COLO829 (cell line): ENCODE measurements at places on chromosomes 2 and 18.

DNA sequence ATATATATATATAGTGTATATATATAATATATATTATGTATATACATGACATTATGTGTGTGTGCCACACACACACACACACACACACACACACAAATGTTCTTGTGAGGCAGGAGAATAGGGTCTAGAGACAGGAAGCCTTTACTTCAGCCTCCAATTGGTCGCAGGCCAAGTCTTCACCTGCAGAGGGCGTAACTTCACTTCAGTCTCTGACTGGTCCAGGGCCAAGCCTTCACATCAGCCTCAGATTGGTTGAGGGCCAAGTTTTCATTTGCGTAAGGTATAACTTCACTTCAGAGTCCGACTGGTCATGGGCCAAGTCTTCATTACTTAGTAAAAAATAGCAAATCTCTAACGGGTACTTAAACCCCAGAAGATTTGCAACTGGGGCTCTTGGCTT lies 13.2 kb upstream of the SS18 start:
- DNase-seq: no peak

- no peak for DNase-seq
Measured at GRCh38 chr2:25090801-25091200, 48.9 kb downstream of the EFR3B start.

DNA sequence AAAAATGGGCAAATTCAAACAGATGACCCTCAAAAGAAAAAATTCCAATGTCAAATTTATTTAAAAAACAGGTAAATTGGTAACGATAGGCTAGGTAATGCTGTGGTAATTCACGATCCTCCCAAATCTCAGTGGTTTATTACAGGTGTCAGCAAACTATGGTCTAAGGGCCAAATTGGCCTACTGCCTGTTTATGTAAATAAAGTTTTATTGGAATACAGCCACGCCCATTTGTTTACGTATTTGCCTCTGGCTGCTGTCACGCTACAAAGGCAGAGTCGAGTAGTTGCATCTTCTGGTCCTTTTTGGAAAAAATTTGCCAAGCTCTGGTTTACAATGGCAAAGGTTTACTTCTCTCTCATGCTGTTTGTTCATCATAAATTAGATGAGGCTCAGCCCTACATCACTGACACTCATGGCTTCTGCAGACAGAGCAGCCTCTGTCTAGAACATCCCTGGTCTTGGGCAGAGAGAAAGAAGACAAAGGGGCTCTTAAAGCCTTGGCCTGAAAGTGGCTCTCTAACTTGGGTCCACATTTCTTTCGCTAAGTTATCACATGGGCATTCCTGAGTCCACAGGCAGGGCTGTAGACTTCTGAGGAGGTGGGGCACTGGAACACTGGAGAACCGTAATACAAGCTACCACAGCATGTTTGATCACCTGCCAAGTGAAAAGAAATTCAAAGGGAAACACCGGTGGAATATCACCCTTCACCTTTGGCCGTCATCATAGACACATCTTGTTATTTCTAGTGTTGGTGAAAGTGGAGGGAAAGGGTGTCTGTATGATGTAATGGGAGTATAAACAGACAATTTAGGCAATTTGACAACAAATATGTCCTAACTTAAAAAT lies 34.8 kb downstream of the SP110 start:
- peak; percentile 26 for DNase-seq

DNA sequence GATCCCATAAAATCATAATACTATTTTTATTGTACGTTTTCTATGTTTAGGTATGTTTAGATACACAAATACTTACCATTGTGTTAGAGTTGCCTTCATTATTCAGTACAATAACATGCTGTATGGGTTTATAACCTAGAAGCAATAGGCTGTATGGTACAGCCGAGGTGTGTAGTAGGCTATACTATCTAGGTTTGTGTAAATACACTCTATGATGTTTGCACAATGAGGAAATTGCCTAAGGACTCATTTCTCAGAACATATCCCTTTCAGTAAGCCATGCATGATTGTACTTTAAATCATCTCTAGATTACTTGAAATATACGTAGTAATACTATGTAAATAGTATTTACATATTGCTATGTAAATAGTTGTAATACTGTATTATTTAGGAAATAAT lies 156.7 kb downstream of the CDCA7 start:
- no peak for DNase-seq

DNA sequence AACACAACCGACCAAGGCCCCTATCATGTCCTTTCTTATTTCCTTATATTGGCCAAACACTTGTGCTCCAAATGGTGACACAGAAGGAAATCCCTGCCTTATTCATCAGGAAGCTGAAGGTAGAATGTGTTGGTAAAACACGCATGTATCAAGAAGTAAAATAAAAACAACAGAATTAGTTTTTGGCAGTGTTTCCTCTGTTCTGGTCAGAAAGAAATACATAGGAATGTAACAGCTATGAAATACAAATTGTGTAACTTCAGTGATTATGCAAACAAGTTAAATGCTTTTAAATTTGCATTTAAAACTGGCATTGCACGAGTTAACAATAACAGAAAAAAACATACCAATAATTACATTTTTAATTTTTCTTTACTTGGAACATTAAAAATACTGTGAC lies 19.3 kb downstream of the ST6GAL2 start:
- no peak for DNase-seq

DNA sequence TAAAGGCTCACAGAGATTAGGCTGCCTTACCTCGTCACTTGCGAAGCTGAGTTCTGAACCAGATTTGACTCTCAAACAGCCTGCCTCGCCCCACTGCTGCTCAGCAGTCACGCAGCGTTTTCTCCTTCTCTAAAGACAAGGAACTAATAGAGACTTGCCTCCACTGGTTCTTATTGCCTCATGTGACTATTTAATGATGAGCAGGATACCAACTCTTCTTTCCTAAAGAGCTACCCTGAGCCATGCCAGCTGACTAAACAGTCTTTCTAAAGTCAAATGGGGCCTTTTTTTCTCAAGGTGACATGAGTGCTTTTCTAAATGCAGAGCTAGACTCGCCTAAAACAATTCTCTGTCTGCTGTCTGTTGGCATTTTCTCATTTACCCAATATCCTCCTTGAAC lies 147.5 kb downstream of the NCKAP5 start:
- DNase-seq: no peak

GRCh38 chr2:174835797-174836255 lies 71.6 kb upstream of the CHRNA1 start:
- no peak for DNase-seq

GRCh38 chr2:158718196-158718585 lies 76.9 kb upstream of the DAPL1 start:
- DNase-seq: no peak

DNA sequence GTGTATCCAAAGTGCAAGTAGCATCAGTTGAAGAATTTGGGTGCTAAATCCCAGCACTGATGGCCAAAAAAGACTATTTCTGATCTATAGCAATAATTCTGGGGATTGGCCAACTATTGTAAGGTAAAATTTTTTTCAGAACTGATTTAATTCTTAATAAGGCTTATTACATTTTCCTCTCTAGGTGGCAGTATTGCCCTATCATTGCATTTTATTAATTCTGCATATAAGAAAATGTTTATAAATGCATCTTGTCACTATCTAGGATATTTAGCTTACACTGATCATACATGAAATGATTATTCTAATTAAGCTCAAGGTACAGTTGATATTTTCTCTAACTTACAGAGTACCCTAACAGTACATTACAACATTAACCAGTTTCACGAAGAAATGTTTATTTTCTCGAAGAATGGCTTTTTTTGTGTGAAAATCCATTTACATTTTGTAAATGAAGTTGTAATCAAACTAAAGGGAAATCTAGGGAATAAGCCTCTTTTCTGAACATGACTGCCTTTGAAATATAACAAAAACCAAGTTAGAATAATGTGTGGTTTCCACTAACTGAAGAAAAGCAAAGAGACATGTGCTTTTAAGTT lies 11.0 kb downstream of the TTN start:
- peak; percentile 33 for DNase-seq

DNA sequence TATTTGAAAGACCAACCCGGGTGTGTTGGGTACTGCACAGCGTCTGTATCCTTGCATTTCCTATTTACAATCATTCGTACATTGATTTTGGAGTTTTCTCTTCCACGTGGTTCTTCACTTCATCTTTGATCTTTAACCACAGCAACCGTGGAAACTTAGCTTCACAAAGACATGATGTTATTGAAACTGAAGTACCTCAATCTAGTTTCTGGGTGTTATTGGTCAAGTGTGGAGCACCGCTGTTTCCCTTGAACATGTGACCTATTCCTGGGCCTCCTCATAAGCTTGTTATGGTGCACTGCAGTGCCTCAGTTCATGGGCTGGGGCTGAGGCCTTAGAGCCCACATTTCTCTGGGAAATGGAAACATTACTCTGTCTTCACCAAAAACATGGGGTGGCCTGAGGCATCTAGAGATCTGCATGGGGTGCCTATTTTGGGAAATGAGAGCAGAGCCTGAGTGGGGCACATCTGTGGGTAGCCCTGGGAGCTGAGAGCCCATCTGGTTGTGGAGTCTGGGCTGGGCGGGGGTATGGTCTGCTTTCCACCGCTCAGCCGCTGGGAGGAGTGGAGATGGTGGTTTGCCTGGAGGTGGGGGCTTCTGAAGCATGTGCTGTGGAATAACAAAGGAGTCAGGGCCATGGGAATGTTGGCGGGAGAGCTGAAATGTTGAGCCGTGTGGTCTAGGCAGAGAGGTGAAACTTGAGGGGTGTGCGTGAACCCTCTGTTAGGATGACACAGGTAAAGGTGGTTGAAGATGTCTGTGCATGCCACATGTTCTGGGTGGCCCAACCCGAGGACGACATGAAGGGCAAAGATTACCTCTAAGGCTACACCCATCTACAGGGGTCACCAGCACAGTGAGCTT lies 37.4 kb downstream of the ZNF236 start:
- no peak for DNase-seq

DNA sequence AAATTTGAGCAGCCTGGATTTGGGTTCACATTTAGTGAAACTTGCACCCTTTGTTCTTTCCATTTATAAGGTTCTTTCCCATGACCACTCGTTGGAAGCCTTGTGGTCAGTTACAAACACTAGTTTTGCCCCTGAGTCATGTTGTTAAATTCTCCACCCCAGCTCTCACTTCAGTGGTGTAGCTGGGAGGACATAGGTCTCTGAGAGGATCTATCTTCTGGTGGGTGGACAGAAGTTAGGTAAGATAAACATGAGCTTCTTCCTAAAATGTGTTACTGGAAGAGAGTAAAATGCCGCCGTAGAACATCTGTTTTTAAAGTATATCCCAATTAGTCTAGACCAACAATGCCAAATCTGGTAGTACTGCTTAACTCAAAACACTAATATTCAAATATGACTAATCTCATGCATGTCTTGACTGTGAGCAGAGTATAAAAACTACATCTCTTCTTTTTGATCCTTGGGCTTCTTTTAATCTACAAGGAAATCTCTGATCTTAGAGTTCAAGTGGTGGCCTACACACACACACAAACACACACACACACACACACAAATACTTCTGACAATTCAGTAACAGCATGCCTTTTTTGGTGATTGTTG lies 162.6 kb upstream of the FN1 start:
- DNase-seq: no peak

GRCh38 chr2:216757532-216757931 lies 62.2 kb upstream of the IGFBP5 start:
- DNase-seq: no peak
